Left lobe of liver (tissue), 2 donors: ENCODE measurements at places on chromosomes 7 and 10. TPM values are rescaled to one million over a fixed set of nuclear protein-coding genes. Genes with fewer than 3 reads are reported as not detected.

ATG9B gene
- not detected for total RNA-seq

SORBS1 gene
- 57.9 TPM for total RNA-seq

EXOC6 gene
- total RNA-seq: 4.9 TPM

RBM20 gene
- total RNA-seq: 0.33 TPM

ENKUR gene
- 0.48 TPM for total RNA-seq

GRCh38 chr10:21069278-21069677, 172.2 kb upstream of the NEBL start:
- DNase-seq: no peak

DNA sequence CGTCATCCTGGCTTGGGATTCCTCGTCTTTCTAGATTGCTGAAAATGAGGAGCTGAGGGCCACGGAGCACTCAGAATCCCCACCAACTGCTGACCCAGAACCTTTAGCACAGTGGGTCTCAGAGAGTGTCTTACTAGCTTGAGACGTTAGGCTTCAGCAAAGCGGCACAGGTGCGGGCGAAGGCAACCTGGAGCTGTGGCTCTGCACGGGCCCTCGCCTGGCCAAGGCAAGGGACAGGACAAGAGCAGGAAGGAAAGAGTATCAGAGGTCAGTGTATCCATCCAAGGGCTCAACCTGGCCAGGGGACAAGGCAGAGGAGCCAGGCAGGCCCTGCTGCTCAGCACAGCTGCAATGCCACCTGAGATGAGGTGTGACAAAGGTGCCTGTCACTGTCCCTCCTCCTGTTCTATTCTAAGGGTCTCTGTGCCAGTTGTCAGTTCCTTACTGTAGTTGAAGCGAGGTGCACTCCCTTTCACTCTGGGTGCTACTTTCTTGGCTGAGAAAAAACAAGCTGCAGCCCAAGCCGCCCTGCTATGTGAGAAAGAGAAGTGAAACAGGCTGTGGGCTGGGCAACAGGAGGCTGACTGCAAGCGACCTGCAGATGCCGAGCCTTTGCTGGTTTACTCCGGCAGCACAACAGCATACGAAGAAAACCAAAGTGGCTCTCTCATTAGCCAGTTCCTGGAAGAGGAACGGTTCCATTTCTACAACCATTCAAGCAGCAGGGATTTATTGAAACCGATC, 33.3 kb upstream of the KDM7A start:
- DNase-seq: no peak

- DNase-seq: peak; percentile 75
These were observed 442.6 kb upstream of the IGFBP3 start for GRCh38 chr7:46363688-46364087.
